ENCODE measurements at places on chromosomes 7 and 10.

GRCh38 chr10:61160253-61160652 lies 216.3 kb upstream of the RHOBTB1 start:
- no peak for DNase-seq

GRCh38 chr10:79189181-79189580 lies 120.4 kb downstream of the ZMIZ1 start:
- DNase-seq = no peak

- no peak for DNase-seq
Measured at GRCh38 chr10:79938728-79939406, 10.0 kb downstream of the SFTPD start.

- no peak for DNase-seq
Measured at GRCh38 chr7:102132209-102132752, 154.4 kb upstream of the SH2B2 start.

- no peak for DNase-seq
Measured at GRCh38 chr10:111874576-111874975, 309.0 kb downstream of the GPAM start.

- no peak for DNase-seq
Measured at GRCh38 chr7:880450-880849, 4.1 kb downstream of the GET4 start.

GRCh38 chr7:90604383-90604782 lies 8.3 kb downstream of the CDK14 start:
- no peak for DNase-seq

GRCh38 chr10:110170142-110170971 lies 37.0 kb upstream of the MXI1 start:
- no peak for DNase-seq

GRCh38 chr10:898141-898540 lies 33.4 kb downstream of the LARP4B start:
- DNase-seq = no peak

- no peak for DNase-seq
Measured at GRCh38 chr10:31871266-31872065, 57.2 kb downstream of the ARHGAP12 start.

DNA sequence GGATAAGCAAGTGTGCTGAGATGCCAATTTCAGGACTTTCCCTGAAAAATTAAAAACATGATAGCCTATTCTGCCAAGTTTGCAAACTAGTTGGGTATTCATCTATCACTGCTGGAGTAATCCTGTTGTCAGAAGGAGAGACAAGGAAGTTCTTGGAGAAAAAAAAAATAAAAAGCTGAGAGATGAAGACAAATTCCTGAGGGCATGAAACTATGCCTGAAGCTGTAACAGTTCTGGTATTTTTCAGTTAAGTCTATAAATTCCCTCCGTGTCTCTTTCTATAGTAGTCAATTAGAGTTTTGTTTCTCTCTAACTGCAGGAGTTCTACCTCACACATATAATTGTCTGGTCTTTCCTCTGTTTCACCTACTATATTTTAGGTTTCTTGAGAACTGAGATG lies 95.7 kb downstream of the DGKB start:
- DNase-seq = no peak
